Bladder microvascular endothelial cell (primary cell): ENCODE measurements at places on chromosomes 11 and 22. TPM values are rescaled to one million over a fixed set of nuclear protein-coding genes. Genes with fewer than 3 reads are reported as not detected.

NCAM1 gene
- total RNA-seq = 0.65 and 6.5 TPM in 2 replicates

C11orf86 gene
- not detected in 2 replicates for total RNA-seq

OR9G1 gene
- total RNA-seq = not detected in 2 replicates

NRGN gene
- 0.31 and 0.81 TPM in 2 replicates for total RNA-seq

DDI1 gene
- not detected in 2 replicates for total RNA-seq

FBLN1 gene
- 0.16 and 1.1 TPM in 2 replicates for total RNA-seq

SCN4B gene
- total RNA-seq = under 0.01 and 0.06 TPM in 2 replicates
